ENCODE measurements at places on chromosomes 4 and X.

DNA sequence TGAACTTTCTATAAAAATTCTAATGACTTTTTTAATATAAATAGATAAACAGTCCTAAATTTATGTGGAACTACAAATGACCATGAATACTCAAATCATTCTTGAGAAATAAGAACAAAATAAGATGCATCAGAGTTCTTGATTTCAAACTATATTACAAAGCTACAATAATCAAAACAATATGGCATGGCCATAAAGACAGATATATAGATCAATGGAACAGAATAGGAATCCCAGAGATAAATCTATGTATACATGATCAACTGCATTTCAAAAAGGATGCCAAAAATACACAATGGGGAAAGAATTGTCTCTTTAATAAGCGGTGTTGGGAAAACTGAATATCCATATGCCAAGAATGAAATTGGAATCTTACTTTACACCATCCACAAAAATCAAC is 98.4 kb upstream of the IL15 start:
- DNase-seq = no peak

DNA sequence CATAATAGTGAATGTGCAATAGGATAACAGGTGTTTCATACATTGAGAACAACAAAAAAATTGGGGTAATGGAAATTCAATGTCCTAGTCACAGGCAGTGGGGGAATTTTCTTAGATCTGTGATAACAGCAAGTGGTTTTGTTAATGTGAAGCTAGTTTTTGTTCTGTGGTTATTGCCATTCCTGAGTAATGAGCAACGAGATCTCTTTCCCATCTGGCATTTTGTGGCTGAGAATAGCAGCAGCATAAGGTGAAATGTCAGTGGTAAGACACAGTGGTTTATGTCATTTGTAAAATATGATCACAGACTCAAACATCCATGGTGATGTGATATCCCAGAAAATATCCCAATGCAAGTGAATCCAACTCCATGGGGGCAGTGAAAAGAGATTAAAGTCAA is 497.5 kb downstream of the KCNIP4 start:
- no peak for DNase-seq

GRCh38 chrX:17968367-17968766 is 107.3 kb upstream of the RAI2 start:
- DNase-seq = no peak

DNA sequence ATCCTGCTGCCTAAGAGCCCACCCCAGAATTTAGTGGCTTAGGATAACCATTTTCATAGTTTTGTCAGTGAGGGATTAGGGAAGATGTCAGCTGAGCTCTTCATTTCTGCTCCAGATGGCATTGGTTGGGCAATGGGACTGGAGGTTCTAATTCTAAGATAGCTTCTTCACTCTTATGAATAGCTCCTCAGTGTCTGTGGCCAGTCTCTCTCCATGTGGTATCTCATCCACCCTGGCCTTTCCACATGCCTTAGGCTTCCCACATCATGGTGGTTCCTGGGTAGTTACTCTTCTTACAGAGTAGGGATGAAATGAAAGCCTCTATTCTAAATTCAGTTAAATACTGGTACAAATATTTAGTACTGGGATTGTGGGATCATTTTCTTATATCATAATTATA is 31.3 kb downstream of the REPS2 start:
- DNase-seq = no peak
